ENCODE measurements at places on chromosomes 13 and 19.

GRCh38 chr19:6392221-6393073 is 517 bp downstream of the GTF2F1 start:
- no peak for DNase-seq

DNA sequence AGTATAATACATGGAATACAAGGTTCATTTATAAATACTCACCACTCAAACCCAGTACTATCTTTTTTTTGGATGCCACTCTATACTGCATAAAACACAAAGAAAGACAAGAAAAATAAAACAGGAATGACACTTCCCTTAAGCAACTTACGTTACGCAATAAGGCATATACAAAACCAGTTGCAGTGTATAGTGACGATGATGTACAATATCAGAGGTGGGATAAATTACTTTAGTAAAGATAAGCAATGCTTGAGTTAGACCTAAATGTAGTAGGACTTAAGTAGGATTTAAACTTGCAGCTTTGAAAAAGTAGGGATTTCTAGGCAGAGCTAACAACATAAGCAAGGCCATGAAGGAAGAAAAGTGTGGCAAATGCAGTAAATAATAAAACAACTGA is 374.9 kb downstream of the SPRY2 start:
- no peak for DNase-seq

DNA sequence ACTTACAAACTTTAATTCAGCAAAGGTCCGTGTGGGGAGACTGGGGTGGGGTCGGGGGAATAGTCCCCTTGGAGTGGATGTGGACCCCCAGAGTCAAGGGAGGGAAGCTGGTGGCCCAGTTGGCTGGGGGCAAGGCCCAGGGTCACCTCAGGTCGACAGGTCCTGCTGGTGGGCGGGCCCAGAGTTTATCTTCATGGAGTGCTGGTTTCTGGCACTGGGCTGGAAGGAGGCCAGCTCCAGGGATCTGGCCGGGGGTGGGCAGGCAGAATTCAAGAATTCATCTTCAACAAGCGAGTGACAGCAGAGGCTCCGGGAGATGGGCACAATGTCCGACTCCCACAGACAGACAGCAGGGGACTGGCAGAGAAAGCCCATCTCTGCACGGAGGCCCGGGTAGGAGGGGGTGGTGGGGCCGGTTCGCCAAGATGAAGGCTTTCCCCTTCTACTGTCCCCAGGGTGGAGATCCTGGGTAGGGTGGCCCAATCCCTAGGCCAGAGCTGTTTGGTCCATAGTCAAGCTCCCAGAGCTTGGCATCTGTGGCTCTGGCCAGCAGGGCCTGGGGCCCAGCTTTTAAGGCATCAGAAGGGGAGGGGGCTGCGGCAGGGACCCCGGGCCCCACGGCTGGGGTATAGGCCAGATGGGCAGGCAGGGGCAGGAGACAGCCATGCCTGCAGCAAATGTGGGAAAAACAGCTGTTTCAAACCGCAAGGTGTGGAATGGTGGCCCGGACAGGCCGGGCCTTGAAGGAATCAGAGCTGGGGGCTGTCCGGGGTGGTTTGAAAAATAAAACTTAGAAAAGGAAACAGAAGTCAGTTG is 622 bp upstream of the FDX2 start:
- no peak for DNase-seq

DNA sequence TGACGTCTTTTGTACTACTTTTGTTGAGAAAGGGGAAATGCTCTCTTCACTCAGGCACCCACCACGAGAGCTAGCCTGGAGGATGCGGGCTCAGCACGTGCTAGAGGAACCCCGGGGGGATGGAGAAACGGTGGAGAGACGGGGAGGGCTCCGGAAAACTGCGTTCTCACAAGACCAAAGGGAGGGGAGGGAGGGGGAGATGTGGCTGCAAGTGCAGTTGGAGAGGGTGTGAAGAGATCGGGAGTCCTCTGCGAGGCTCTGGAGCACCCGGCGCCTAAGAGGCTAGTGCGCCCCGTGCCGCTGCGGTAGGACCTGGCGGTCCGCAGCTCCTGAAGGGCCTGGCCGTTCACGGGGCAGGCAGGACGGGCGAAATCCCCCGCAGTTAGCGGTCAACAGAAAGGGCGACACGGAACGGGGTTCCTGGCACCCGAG is 43.4 kb upstream of the XPO4 start:
- no peak for DNase-seq

GRCh38 chr13:45196622-45197021 is 4.2 kb downstream of the KCTD4 start:
- peak; percentile 76 for DNase-seq

DNA sequence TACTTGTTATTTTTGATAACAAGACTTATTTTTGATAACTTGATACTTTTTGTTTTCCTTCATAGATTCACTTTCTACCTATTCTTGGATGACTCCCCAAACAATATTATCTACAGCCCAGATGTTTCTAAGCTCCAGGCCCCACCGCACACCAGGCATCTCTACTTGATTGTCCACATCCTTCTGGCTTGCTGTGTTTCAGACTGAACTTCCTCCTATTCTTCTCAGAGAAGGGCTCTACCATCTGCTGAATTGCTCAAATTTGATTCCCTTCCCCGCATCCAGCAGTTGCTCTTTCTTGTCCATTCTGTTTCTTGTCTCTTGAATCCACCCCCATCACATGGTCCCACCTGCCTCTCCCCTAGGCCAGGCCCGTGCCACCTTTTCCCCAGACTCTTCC is 13.0 kb downstream of the NUDT15 start:
- DNase-seq, result no peak
